ENCODE measurements at places on chromosomes 4 and X.
A peak's percentile ranks its signal among the peaks of the same experiment; 100 is the strongest.

GRCh38 chr4:170003071-170004070 is 22.8 kb downstream of the MFAP3L start:
- DNase-seq: no peak

- no peak for DNase-seq
Measured at GRCh38 chr4:10694151-10694827, 9.7 kb upstream of the CLNK start.

DNA sequence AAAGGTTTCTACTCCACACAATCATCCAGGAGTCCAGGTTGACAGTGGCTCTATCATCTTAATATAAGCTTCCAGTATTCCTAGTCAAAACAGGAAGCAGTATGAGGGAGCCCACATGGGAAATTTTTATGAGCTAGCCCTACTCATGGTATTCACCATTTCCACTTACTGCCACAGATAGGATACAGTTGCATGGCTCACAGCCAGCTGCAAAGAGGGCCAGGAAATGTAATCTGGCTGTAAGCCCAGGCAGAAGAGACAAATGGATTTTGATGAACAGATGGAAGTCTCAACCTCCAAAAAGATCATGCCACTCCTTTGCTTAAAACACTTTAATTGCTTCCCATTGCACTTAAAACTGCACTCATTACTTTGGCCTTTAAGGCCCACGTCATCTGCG is 150.6 kb downstream of the ADAMTS3 start:
- peak; percentile 82 for DNase-seq

GRCh38 chr4:168955674-168956073 is 54.4 kb downstream of the CBR4 start:
- no peak for DNase-seq

All from fibroblast of gingiva (primary cell).